ENCODE measurements at places on chromosomes 3 and 15. TPM values are rescaled to one million over a fixed set of nuclear protein-coding genes. Genes with fewer than 3 reads are reported as not detected.

Gene TMEM44
- total RNA-seq, result 14.9 TPM

Gene CAND2
- 12.1 TPM for total RNA-seq

Gene TAGLN3
- total RNA-seq, result 0.51 TPM

Gene CFAP20DC
- total RNA-seq, result 3.8 TPM

Gene CISH
- 0.99 TPM for total RNA-seq

Gene PRTG
- total RNA-seq, result 4.0 TPM

Gene CHP1
- 84.7 TPM for total RNA-seq

Gene ZNF501
- 16.0 TPM for total RNA-seq

Gene ACTC1
- 0.33 TPM for total RNA-seq

Gene UPK1B
- total RNA-seq, result not detected

Gene ASB14
- not detected for total RNA-seq

Gene ZNF662
- 3.3 TPM for total RNA-seq

Gene SRGAP3
- 10.0 TPM for total RNA-seq

Gene P3H2
- total RNA-seq, result 4.6 TPM

Gene ACP3
- total RNA-seq, result 3.5 TPM

Gene DAG1
- 48.7 TPM for total RNA-seq

Gene GTF2E1
- total RNA-seq, result 16.2 TPM

Gene CADPS
- 33.1 TPM for total RNA-seq

Gene GRK7
- total RNA-seq, result not detected

Gene GOLGA8T
- 0.26 TPM for total RNA-seq

Gene SRP14
- total RNA-seq, result 162 TPM
